ENCODE measurements at places on chromosomes 11 and 22.

DNA sequence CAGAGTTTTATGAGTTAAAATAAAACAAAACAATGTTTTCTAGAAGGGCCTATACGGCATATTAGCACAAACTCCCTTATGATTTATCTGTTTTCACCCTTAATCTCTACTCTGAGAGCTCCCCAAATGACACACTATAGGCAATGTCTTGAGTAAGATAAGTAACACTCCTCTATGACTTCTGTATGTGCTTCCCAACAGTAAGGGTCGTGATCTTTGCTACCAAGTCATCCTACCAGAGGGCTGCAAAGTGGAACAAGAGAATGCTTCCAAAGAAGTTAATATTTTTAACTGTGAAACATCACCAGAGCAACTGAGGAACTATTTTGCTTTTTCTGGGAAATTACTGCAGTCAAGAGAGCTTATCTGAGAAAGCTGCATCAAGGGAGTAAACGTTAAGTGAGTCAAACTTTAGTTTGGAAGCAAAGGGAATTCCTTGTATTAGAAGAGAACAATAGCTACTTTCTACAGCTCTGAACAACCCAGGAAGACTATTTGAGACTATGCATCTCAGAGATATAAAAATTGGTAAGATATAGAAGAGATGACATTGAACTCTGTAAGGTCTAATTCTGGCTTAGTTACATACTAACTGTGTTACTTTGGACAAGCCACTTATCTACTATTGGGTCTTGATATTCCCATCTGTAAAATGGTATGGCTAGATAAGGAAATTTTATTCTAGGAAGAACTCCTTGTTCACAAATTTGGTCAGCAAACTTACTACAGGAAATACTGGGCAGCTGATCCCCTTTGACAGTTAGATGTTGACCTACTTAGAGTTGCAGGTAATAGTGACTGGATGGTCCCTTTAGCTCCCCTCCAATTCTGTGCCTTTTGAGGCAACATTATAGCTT lies 43.7 kb upstream of the CCDC34 start:
- no peak for DNase-seq

DNA sequence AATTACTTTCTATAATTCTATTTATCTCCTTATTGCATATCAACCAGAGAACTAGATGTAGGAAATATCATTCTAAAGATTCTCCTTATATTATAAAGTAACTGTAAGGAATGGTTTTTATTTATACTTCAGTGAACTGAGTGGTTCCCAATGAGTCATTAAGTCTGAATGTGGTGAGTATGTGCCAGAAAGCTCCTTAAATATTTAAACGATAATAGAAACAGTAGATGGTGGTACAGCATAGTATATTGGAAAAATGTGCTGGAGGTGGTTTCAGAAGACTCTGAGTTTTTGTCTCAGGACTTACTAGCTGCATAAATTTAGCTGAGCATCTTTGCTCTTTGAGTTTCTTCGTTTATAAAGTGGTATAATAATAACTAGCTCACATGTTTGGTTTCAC lies 653.5 kb downstream of the FAM181B start:
- no peak for DNase-seq

DNA sequence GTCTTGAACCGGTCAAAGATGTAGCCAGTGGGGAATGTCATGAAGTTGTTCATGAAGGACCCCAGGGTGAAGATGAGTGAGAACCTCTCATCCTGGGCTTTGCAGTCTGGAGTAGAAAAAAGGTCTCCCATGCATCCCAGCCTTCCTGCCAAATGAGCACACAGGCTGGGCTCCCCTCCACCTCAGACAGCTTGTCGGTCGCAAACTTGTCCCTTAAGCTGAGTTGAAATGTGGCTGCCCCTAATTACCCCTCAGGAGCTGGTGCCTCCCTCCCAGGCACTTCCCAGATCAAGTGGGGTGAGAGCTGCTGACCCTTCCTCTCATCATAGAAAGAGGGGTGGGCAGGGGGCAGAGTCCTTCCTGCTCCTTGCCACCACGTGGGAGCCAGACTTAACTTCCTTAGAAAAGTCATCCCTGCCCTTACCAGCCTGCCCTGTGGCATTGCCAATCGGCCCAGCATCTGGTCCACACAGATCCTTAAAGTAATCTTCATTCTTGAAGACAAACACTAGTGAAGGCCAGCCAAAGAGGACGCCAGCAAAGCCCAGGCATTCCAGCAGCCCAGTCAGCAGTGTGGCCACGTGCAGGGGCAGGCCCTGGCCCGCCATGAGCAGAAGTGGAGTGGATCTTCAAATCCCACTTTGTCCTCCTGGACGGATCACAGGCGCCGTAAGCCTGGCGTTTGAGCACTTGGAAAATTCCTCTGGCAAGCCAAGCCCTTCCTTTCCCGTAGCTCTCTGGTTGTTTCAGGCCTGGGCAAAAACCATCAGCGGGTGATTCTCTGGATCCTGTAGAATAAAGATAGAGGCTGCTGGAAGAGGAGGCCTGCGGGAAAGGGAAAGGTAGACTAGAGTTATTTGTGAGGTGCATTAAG lies 1.1 kb downstream of the SLC43A3 start:
- no peak for DNase-seq

DNA sequence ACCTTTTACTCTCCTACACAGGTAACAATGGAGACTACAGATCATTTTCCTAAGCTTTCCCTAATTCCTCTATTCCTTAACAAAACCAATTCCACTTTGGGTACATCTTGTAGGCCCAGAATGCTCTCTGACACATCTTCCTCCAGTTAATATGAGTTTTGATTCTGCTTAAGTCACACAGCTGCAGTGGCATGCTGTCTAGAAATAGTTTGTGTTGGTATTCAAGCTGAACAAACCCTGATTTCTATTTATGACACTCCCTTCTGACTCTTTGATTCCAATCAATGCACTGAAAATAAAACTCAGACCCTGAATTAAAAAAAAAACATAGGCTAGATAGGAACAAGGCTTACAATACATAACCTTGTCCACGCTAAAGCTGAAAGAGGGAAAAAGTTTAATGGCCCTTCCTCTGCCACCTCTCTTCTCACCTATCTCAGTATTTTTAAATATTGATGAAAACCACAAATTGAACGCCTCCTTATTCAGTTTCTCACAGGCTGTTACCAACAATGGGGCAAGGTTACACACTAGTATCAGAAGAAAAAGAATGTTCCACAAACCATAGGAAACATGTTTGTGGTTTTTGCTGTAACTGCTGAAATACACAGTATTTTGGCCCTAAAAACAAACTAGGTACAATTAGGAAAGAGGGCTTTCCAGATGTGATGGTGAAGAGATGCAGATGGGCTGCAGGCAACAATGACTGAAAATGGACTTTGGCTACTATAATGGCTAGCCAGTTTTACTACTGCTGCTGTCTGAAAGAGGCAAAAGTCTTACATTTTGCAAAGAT lies 35.7 kb upstream of the GAB2 start:
- no peak for DNase-seq

- DNase-seq, result no peak
Measured at GRCh38 chr11:102459393-102459792, 6.8 kb upstream of the TMEM123 start.

GRCh38 chr11:95327273-95327948 lies 96.4 kb upstream of the SESN3 start:
- DNase-seq, result no peak

Measured in GDM1 (cell line).